IMR-90 (cell line): ENCODE measurements at places on chromosomes 6 and 20.

GRCh38 chr6:32096394-32097258 lies 12.5 kb downstream of the TNXB start:
- no peak for DNase-seq

DNA sequence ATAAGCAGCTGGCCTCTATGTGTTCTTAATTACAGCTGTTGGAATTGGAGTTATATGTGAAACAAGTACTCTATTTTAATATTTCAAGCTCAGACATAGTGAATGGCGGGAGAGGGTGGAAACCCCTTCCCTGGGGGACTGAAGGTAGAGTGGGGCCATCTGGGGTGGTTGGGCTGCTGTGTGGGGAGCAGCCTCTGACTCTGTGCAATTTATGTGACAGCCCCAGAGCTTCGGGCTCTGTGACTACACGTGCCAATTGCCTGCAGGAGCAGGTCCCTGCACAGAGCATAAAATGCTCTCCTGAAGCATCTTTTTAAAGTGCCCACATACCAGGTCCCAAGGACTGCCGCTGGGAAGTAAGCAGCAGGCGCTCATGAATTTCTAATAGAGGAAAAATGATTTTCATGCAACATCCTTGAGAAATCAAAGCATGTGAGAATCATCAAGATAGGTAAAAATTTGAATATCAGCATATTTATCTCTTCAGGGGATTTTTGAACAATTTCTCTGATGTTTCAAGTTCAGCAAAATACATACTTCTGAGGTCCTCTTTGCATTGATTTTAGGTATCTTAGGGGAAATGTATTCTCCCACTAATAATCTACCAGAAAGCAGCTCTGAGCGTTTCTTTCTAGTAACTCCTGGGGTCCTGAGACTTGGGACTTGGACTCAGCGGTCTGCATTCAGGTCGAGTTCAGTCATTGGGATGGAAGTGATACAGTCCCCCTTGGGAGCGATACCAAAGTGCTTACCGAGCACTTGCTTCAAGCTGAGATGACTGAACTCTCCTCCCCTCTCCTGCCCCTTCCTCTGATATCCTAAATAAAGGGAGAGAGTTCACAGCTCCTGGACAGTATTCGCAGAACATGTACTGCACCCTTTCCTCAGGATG lies 40.0 kb downstream of the ALDH8A1 start:
- DNase-seq, result no peak

GRCh38 chr6:146183831-146184230 lies 155.0 kb downstream of the GRM1 start:
- DNase-seq, result no peak

GRCh38 chr6:130611366-130611765 lies 215.8 kb upstream of the SMLR1 start:
- no peak for DNase-seq

DNA sequence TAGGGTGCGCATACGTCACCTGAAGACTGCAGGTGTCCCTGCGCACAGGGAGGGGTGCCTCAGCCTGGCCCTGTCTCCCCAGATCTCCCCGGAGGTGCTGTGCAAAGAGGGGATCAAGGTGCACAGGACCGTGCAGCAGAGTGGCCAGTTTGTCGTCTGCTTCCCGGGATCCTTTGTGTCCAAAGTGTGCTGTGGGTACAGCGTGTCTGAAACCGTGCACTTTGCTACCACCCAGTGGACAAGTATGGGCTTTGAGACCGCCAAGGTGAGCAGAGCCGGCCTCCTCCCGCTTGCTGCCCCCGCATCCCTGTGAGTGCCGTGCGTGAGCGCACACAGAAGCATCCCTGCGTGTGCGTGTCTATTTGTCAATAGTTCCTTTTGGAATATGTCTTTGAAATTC lies 150.7 kb downstream of the DTNBP1 start:
- DNase-seq, result no peak

DNA sequence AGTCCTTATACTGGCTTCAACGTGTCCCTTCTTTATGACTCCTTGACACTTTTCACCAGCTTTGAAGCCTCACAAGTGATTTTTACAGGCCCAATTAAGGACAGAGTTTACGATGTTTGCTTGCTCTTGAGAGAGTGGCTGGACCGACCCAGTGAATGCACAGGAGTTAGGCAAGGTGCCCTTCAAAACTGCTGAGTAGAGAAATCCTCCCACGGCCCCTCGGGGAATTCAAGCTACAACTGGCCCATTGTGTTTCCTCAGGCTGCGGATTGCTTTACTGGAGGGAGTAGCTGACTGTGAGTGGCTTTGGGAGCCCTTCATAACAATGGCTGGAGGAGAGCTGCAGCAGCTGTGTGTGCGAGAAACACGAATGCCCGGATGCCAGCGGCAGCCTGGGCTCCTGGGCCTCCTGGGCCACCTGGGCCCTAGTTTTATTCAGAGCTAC lies 50.0 kb downstream of the SGK1 start:
- DNase-seq, result no peak

GRCh38 chr6:10526156-10526555 lies 5.0 kb downstream of the GCNT2 start:
- DNase-seq, result no peak

- no peak for DNase-seq
Observed at GRCh38 chr6:22380236-22380635, 83.4 kb upstream of the PRL start.

DNA sequence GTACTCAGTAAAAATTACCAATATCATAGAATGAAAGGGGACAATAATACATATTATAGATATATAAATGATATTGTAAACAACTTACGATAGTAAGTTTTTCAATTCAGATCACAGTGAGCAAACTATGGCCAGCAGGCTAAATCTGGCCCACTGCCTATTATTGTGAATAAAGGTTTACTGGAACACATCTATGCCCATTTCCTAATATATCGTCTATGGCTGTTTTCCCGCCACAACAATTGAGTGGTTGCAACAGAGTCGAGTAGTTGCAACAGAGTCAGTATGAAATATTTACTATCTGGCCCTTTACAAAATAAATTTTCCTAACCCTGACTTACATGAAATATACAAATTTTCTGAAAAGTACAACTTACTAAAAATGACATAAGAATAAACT lies 297.3 kb upstream of the KCNQ5 start:
- DNase-seq, result no peak

GRCh38 chr20:55174635-55175034 lies 699.2 kb downstream of the DOK5 start:
- no peak for DNase-seq

GRCh38 chr6:54107470-54108090 lies 3.7 kb upstream of the MLIP start:
- no peak for DNase-seq
